ENCODE measurements at places on chromosomes 16 and 17. TPM values are rescaled to one million over a fixed set of nuclear protein-coding genes. Genes with fewer than 3 reads are reported as not detected.
A peak's percentile ranks its signal among the peaks of the same experiment; 100 is the strongest.

DNA sequence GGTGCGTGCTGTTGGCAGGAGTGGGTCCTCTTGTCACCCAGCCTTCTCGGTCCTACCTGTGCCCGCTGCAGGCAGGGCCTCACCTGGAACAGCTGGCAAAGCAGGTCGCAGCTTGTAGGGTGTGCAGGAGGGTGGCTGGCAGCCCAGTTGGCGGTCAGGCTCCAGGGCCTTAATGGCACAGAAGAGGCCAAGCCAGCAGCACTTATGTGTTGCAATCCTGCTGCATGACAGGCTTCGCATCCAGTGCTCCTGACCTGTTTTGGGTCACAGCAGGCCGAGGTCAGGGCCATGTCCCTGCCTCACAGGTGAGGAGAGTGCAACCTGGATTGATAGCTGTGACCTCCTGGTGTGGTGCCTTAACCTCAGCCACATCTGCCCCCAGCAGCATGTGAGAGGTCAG is 31.9 kb downstream of the ZC3H18 start:
- no peaks in the 10 kb centered on the region for H3K27me3 ChIP-seq
- DNase-seq = no peak
- H3K4me3 ChIP-seq = no peak overlapping the region
- H3K27ac ChIP-seq = no peak overlapping the region
- H3K4me1 ChIP-seq = no peaks in the 10 kb centered on the region

DNA sequence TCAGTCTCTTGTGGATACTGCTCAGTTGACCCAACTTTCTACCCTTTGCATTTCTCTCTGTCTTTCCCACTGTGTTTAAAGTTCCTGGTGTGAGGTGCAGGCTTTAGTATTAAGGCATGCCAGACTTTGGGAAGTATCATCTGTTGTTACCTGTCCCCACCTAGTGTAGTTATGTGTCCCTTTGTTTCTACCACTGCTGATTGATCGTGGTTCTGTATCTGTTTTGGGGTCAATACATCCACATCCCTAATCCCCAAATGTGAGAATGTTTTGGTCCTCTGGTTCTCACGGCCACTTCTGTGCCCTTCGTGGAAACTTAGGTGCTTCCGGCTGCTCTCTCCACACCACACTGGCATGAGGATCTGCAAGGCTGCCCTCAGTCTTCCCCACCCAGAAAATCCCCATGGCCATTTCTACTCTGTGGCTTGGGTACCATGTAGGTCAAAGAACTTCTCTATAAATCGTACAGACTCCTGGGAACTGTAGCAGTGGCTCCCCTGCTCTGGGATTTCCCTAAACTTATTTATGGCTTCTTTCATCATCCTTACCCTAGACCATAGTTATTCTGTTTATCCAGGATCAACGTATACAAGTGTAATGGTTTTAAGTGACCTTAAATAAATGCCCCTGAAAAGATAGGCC is 443.2 kb downstream of the XYLT1 start:
- no peak overlapping the region for H3K27ac ChIP-seq
- DNase-seq = no peak
- H3K4me1 ChIP-seq = no peaks in the 10 kb centered on the region
- H3K4me3 ChIP-seq = no peak overlapping the region

GRCh38 chr17:19534562-19535149 is 1.0 kb downstream of the SLC47A1 start:
- H3K27ac ChIP-seq = peak overlapping the region; percentile 89
- peak overlapping the region; percentile 89 for H3K4me3 ChIP-seq
- H3K27me3 ChIP-seq = no peaks in the 10 kb centered on the region
- H3K36me3 ChIP-seq = no peaks in the 10 kb centered on the region
- no peak for DNase-seq

DNA sequence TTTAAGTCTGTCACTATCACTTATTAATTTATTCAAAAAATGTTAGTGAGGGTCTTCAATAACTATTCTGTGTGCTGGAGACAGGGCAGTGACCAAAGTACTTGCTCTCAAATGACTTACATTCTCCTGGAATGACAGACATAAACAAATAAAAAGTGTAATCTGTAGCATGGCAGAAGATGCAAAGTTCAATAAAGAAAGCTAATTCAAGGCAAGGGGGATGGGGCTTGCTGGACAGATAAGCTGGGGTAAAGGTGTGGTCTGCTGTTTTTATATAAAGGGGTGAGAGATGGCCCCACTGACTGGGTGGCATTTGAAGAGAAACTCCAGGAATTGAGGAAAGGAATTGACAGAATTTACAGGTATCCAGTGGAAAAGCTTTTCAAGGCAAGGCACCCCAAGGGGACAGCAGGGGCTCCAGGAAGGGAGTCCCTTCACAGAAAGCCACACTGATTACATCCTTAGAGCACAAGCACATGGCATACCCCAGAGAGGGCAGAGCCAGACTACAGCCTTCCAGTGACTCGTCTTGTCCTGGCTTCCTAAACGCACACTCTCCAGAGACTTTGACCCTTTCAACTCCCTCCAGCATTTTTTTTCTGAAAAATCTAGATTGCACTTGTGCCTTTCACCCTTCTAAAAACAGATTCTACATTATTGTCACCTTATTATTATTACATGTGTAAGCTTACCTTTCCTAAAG is 123.7 kb upstream of the HS3ST3A1 start:
- no peaks in the 10 kb centered on the region for H3K4me1 ChIP-seq
- H3K4me3 ChIP-seq = no peak overlapping the region
- peaks cover 3% of the 10 kb centered on the region for H3K27me3 ChIP-seq
- H3K27ac ChIP-seq = no peak overlapping the region
- no peak for DNase-seq
- H3K36me3 ChIP-seq = no peaks in the 10 kb centered on the region

GRCh38 chr17:78142119-78142861 is 3.9 kb upstream of the C17orf99 start:
- no peak overlapping the region for H3K4me3 ChIP-seq
- DNase-seq = no peak
- no peaks in the 10 kb centered on the region for H3K27me3 ChIP-seq
- peaks cover 15% of the 10 kb centered on the region for H3K4me1 ChIP-seq
- H3K36me3 ChIP-seq = no peaks in the 10 kb centered on the region

GRCh38 chr16:69363281-69363717 is 11.7 kb upstream of the TMED6 start:
- H3K36me3 ChIP-seq = peaks cover 44% of the 10 kb centered on the region
- no peaks in the 10 kb centered on the region for H3K4me1 ChIP-seq
- no peak for DNase-seq
- no peak overlapping the region for H3K27ac ChIP-seq
- H3K4me3 ChIP-seq = no peak overlapping the region

DNA sequence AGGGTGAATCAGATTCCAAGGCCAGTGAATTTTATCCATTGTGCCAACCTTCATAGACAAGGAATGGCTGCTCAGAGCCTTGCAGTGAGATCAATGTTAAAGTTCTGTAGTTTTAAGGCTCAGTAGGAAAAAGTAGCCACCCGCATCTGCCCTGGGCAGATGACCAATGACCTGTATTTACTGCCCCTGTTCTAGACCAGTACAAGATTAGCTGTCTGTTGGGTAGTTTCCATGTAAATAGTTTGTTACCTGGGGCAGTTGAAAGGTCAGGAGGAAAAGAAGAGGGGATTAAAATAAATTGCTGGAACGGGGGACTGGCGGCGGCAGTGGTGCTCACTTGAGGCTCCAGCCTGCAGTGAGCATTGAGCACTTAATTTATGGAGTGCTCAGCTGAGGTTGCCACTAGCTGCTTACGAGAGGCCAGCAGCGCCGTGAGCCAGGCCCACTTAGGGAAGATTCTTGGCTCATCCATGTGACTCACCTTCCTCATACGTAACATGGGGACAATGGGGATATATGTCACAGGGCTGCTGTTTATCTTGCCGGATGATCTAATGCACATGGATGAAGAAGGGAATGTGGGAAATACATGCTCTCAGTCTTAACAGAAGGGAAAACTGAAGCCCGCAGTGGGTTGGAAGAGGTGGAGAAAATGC is 10.7 kb upstream of the NOS2 start:
- no peaks in the 10 kb centered on the region for H3K4me1 ChIP-seq
- no peaks in the 10 kb centered on the region for H3K36me3 ChIP-seq

- H3K4me1 ChIP-seq = no peaks in the 10 kb centered on the region
- no peak overlapping the region for H3K27ac ChIP-seq
- no peaks in the 10 kb centered on the region for H3K36me3 ChIP-seq
- peaks cover 77% of the 10 kb centered on the region for H3K27me3 ChIP-seq
These were observed 18.9 kb upstream of the HOXB9 start for GRCh38 chr17:48644910-48645557.

DNA sequence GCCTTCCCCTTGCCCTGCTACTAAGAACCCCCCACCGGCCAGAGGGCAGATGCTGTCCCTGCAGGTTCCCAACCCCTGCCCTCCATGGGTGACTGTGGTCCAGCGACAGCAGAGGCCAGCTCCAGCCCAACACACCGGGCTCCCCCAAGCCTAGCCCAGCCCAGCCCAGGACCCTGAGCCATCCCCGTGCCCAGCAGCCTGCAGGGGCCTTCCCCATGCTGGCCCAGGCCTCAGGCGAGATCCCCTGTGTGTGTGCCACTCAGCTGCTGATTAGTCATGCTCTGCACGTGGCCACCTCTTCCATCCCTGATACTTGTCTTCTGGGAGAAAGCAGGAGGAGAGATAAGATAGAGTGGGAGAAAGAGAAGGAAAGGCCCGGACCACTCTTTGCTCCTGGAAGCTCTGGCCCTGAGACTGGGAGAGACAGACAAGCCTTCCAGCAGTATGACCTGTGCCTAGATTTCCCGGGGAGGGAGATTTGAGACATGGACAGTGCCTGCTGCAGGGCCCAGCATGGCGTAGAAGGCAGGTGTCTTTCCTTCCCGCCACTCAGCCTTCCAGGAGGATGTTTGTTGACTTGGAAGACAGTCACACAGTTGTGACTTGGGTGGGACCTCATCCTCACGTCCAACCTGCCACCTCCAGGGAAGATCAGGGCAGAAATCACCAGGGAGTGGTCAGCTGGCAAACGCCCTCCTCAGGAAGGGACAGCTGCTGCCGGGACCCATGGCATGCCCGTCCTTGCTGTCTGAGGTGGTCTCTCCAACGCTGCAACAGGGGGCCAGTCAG is 41.3 kb upstream of the RASD1 start:
- H3K27me3 ChIP-seq = no peaks in the 10 kb centered on the region
- peak overlapping the region; percentile 87 for H3K27ac ChIP-seq
- no peak for DNase-seq
- peaks cover 27% of the 10 kb centered on the region for H3K4me1 ChIP-seq
- H3K4me3 ChIP-seq = no peak overlapping the region

Gene SMIM36
- not detected for total RNA-seq

- H3K4me1 ChIP-seq = peaks cover 6% of the 10 kb centered on the region
- no peak for DNase-seq
- no peaks in the 10 kb centered on the region for H3K36me3 ChIP-seq
- H3K4me3 ChIP-seq = no peak overlapping the region
These were observed 24.1 kb downstream of the TMEM204 start for GRCh38 chr16:1557576-1557975.

- H3K27me3 ChIP-seq = no peaks in the 10 kb centered on the region
- H3K4me3 ChIP-seq = no peak overlapping the region
- H3K36me3 ChIP-seq = no peaks in the 10 kb centered on the region
- no peak for DNase-seq
These were observed 323.9 kb downstream of the CPPED1 start for GRCh38 chr16:12479751-12480150.

GRCh38 chr16:89357055-89357816 is 133.1 kb downstream of the ANKRD11 start:
- peak; percentile 48 for DNase-seq
- H3K4me3 ChIP-seq = no peak overlapping the region
- H3K27ac ChIP-seq = peak overlapping the region; percentile 80
- H3K27me3 ChIP-seq = no peaks in the 10 kb centered on the region

- H3K27me3 ChIP-seq = peaks cover 10% of the 10 kb centered on the region
- no peak for DNase-seq
- H3K27ac ChIP-seq = no peak overlapping the region
- peaks cover 12% of the 10 kb centered on the region for H3K4me1 ChIP-seq
These were observed 33.5 kb downstream of the ADAM11 start for GRCh38 chr17:44792276-44792675.

- DNase-seq = no peak
- no peaks in the 10 kb centered on the region for H3K27me3 ChIP-seq
These were observed 19.6 kb downstream of the AKAP10 start for GRCh38 chr17:19958023-19958422.

DNA sequence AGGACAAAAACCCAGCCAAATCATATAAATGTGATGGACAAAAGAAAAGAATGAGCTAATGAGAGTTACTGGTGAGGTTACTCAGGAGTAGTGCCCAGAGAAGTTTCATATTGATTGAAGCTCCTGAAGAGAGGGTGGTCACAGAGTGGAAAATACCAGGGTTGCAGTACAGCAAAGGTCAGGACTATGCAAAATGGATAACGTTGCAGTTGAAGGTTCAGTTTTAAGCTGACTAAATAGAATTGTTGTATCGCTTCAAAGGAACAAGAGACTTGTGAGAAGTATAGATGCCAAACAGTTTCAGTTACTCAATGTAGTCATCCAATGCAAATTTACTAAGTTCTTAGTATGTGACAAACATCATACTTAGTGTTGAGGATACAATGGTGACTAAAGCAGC is 47.1 kb downstream of the ABCA8 start:
- H3K4me3 ChIP-seq = no peak overlapping the region
- H3K4me1 ChIP-seq = peaks cover 10% of the 10 kb centered on the region
- DNase-seq = no peak
- no peaks in the 10 kb centered on the region for H3K27me3 ChIP-seq

- no peak overlapping the region for H3K27ac ChIP-seq
- H3K4me3 ChIP-seq = no peak overlapping the region
- no peaks in the 10 kb centered on the region for H3K27me3 ChIP-seq
- H3K4me1 ChIP-seq = peaks cover 17% of the 10 kb centered on the region
- H3K36me3 ChIP-seq = no peaks in the 10 kb centered on the region
These were observed 368.2 kb downstream of the SNX29 start for GRCh38 chr16:12344577-12345343.

- H3K4me3 ChIP-seq = no peak overlapping the region
- no peaks in the 10 kb centered on the region for H3K4me1 ChIP-seq
- no peaks in the 10 kb centered on the region for H3K36me3 ChIP-seq
These were observed 4.5 kb upstream of the SNX20 start for GRCh38 chr16:50685462-50686063.

DNA sequence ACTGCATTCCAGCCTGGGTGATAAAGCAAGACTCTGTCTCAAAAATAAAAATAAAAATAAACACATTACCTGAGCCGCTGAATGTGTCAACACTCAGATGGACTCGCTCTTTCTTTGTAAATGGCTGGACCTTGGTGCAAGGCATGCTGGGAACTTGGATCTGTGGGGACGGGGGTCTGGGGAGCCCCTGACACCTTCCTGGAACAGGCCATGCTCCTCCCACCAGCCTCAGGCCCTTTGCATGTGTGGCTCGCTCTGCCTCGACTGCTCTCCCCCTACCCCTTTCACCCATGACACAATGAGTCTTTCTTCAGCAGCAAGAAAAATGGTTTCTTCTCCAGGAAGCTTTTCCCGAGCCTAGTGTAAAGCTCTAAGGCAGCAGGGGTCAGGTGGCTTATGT is 94.0 kb upstream of the CDH5 start:
- no peak overlapping the region for H3K4me3 ChIP-seq
- H3K27me3 ChIP-seq = no peaks in the 10 kb centered on the region
- no peak for DNase-seq
- no peaks in the 10 kb centered on the region for H3K36me3 ChIP-seq
- H3K27ac ChIP-seq = no peak overlapping the region
- H3K4me1 ChIP-seq = no peaks in the 10 kb centered on the region

GRCh38 chr17:48472411-48473281 is 42.6 kb upstream of the SKAP1 start:
- no peak for DNase-seq
- no peak overlapping the region for H3K4me3 ChIP-seq
- no peaks in the 10 kb centered on the region for H3K36me3 ChIP-seq
- peaks cover 3% of the 10 kb centered on the region for H3K27me3 ChIP-seq
